ENCODE measurements at places on chromosomes 2 and 18.
A peak's percentile ranks its signal among the peaks of the same experiment; 100 is the strongest.

- no peak for DNase-seq
Observed at GRCh38 chr2:177465400-177466138, 73.0 kb downstream of the AGPS start.

DNA sequence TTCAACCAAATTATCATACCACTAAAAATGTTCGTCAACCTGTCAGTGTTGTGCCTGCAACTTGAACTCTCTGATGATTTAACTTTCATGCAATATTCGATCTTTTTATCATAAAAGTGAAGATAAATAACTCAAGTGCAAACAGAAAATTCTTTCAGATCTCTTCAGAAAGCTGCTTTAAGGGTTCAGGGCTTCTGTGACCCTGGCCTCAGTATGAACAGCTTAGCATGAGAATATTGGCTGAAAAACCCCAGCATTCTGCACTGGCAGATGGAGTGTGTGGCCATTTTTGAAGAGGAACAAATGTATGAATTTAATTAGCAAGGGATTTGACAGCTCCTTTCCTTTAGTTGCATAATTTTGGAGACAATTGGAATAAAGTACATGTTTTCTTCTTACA, 851.4 kb upstream of the SOX11 start:
- no peak for DNase-seq

- DNase-seq, result no peak
Observed at GRCh38 chr2:144632809-144633208, 112.9 kb upstream of the ZEB2 start.

- no peak for DNase-seq
Observed at GRCh38 chr2:146990311-146991054, 854.3 kb upstream of the ACVR2A start.

DNA sequence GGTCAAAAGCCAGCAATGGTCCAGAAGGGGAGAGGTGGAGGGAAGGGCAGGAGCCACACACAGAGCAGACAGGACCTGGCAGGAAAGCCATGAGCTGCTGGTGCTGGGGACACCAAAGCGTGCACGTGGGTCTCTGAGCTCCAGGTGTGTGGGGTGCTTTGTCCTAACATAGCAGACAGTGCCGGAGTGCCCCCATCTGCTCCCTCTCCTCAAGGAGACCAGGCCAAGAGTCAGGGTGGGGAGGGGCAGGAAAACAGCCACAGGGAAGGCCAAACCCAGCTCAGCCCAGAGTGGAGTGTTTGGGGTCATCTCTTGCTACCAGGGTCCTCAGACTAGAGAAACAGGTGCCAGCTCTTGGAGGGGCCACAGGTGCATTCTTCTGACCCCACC, 4.2 kb upstream of the GPC1 start:
- DNase-seq, result no peak

GRCh38 chr2:42895134-42895790, 102.9 kb upstream of the HAAO start:
- peak; percentile 27 for DNase-seq

GRCh38 chr2:149161481-149162225, 123.2 kb downstream of the LYPD6B start:
- no peak for DNase-seq

DNA sequence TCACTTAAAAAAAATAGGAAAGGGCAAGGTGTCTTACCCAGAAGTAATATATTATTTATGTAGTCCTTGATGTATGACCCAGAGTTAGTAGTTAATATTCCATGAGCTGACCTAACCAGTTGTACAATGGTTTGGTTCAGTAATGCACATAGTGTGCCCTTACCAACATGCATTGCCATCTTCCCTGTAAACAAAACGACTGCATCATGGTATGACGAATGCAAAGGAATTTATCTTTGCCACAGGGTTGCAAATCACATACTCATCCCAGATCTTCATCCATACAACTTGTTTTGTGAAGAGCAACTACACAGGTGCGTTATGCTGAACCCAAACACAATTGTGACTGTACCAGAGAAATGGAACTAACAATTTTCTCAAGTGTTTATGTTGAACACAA, 68.9 kb upstream of the ZSWIM2 start:
- DNase-seq, result no peak
